ENCODE measurements at places on chromosomes 1 and 21.

DNA sequence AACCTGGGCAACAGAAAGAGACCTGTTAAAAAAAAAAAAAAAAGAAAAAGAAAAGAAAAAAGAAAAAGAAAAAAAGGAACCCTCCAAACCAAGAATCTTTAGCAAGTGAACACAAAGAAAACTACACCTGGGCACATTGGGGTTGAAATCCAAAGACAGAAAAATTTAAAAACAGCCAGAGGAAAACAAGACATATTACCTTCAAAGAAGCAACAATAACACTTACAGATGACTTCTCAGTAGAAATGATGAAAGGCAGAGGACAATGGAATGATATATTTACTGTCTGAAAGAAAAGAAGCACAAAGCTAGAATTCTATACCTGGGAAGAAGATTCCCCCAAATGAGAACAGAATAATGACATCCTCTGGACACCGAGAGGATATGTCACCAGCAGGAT lies 2.7 kb upstream of the KRTAP10-1 start:
- DNase-seq: no peak

GRCh38 chr1:235646463-235646862 lies 3.1 kb downstream of the GNG4 start:
- DNase-seq: no peak

GRCh38 chr1:36257375-36257767 lies 33.1 kb downstream of the THRAP3 start:
- no peak for DNase-seq

GRCh38 chr1:226954777-226955176 lies 14.7 kb downstream of the COQ8A start:
- no peak for DNase-seq

GRCh38 chr21:41166884-41167283 lies 1.1 kb upstream of the BACE2 start:
- DNase-seq: no peak

DNA sequence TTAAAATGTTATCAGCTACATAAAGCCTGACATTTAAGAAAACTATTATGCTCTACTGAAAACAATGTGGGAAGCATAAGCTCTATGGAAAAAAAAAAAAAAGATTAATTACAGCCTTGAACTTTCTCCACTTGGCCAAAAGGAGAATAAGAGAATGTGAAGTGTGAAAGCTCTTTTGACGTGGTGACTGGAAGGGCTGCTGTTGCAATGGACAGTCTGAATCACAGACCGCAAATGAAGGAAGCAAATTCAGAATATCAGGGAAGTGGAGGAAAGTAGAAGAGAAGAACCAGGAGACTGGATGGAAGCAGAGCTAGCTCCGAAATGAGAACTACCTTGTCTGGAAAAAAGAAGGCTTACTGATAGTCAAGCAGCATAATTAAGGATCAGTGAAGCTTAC lies 106.8 kb downstream of the AK5 start:
- DNase-seq: no peak

- no peak for DNase-seq
Measured at GRCh38 chr21:38793926-38794713, 11.6 kb upstream of the ETS2 start.

DNA sequence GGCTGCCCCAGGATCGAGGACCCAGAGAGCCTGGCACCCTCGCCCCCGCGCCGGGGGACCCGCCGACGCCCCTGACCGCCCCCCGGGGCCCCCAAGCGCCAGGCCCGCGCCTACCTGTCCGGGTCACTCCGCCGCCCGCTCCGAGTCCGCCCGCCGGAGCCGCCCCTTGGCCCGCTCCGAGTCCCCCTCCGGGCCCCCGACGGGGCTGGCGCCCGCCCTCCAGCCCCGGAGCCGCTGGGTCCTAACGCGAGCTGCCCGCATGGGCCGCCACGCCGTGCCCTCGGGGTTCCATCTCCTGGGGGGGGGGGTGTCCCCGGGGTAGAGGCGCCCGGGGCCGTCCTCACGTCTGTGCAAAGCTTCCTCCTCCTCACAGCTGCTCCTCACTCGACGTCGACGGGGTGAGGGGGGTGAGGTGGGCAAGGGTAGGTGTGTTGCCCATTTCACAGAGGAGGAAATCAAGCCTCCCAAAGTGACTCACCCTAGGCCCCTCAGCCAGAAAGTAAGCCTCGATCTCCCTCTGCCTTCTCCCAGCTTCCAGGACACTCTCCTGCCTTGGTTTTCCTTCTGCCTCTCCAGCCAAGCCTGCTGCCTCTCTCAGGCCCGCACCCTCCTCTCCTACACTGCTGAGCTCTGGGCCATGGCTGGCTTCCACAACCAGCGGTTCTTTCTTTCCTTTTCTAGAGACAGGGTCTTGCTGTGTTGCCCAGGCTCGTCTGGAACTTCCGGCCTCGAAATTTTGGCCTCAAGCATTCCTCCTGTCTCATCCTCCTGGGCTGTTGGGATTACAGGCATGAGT lies at the start of gene MFAP2:
MFAP2 (minus strand) TSS at position 148 of the 796 bp plus-strand sequence. CDS start 2,347 bp downstream, outside the sequence.
- DNase-seq: no peak

DNA sequence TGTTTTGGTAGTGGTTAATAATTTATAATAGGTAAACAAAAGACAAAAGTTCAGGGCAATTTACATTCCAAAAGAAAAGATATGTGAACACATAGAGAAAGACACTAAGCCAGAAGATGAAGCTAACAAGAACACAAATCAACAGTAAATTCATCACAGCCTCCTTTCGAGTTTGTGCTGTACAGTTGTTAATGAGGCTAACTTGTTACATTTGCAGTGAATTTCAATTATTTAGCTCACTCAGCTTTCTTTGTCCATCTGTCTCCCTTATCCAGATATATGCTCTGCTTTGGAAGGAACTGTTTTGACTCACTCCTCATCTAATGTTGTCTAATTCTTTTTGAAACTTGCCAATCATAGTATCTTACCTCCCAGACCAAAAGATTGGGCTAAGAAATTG lies 423.3 kb upstream of the OLFM3 start:
- no peak for DNase-seq

- DNase-seq: no peak
Measured at GRCh38 chr1:28306301-28306949, 22.4 kb upstream of the MED18 start.

- DNase-seq: no peak
Measured at GRCh38 chr1:226951286-226952117, 11.4 kb downstream of the COQ8A start.

GRCh38 chr1:50175719-50176639 lies 67.3 kb downstream of the ELAVL4 start:
- DNase-seq: no peak

DNA sequence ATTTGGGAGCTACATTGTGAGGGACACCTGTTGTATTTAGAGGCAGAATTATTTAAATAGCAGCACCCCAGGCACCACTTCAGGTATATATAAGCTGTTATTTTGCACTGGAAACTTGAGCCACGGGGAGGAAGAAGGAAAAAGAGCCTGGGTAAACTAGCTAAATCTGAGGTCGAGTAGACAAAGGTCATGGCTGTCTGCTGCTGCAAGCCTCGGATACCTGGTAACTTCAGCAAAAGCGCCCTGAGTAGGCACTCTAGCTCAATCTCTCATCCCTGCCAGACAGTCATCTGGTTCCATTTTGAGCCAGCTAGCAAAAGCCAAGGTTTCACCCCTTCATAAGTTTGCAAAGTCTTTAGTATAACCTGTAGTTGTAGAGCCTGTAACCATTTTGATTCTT lies 101.9 kb upstream of the ZNF644 start:
- DNase-seq: no peak

GRCh38 chr21:27700974-27701614 lies 734.2 kb upstream of the ADAMTS5 start:
- peak; percentile 14 for DNase-seq

DNA sequence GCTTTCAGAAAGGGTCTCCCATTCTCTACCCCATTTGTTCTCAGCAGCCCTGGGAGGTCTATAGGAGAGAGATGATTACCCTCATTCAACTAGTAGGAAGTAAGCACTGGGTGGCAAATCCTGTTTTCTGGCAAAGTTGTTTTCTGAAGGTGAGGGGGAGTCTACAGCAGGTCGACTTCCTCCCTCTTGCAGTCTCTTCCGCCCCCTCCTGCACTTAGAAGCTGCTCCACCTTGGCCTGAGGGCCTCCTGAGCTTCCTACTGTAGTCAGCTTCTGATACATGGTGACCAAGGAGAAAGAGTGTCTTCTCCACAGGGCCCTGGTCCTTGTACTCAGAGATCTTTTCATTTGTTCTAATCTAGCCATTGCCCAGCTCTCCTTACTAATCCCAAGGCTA lies 93.1 kb downstream of the RGL1 start:
- DNase-seq: no peak

DNA sequence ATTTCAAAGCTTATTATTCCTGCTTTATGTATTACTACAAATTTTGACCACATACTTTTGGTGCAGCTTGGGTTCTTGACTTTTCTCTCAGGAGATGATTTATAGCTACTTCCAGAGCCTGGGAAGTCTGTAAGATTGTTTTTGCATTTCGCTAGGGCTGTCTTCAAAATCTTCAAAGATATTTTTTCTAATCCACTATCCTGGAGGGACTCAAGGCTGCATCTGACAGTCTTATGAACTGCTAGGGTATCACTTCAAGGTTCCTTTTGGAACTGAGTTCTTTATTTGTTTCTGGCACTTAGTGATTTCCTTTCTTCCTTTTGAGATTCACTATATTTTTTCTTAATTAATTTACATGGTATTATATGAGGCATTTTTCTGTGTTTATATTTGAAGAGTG lies 90.0 kb upstream of the LYPLAL1 start:
- no peak for DNase-seq

- no peak for DNase-seq
Measured at GRCh38 chr1:234062166-234062565, 157.7 kb downstream of the SLC35F3 start.

GRCh38 chr1:168892931-168893330 lies 163.9 kb upstream of the DPT start:
- DNase-seq: no peak

DNA sequence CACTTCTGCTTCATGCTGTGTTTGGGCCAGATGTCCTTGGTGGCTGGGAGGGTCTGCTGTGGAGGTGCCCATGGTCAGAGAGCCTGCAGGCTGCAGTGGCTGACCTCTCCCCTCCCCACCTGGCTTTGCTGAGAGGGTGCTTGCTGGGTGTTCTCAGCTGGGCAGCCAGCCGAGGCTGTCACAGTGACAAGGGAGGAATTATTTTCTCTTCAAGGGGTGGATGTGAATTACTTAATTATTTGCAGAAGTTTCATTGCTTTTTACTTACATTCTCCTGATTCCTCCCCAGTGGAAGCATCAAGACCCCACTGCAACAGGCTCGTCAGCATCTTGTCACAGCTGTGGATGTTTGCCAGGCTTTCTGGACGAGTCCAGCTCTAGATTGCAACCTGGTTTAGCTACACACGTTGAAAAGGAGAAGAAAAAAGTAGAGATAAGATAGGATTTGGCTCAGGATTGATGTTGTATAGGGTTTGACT lies 70.3 kb downstream of the GALNT2 start:
- DNase-seq: no peak

DNA sequence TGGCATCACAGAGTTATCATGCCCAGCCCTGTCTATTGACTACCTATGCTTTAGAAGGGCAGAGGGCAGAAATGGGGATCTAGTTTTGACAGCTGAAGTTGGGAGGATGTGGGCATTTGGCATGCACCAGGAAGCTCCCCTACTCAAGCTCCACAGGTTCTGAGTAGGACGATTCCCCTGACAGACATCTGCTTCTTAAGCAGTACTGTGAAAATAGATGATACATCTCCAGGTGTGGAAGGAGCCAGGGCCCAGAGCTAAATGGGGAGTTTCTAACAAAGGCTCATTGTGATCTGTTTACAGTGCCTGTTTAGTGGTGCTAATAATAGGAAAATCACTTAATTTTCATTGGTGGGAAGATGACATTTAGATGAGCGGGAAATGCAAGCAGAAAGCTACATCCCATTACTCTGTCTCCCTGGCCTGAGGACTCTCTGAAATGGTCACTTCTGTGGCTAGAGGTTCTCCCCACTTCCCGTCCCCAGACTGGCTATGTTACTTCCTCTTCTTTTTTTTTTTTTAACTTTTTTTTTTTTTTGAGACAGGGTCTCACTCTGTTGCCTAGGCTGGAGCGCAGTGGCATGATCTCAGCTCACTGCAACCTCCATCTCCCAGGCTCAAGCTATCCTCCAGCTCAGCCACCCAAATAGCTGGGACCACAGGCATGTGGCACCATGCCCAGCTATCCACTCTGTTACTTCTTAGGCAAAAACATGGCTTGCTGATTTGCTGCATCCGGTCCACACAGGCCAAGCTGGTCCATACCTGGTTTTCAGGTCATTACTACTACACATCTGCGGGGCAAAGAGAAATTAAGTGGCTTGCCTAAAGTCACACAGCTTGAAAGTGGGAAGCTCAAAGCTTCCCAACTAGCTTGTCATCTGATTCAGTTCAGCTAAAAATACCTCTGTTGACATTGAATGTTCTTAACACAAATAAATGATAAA lies 23.2 kb upstream of the CNIH3 start:
- no peak for DNase-seq

DNA sequence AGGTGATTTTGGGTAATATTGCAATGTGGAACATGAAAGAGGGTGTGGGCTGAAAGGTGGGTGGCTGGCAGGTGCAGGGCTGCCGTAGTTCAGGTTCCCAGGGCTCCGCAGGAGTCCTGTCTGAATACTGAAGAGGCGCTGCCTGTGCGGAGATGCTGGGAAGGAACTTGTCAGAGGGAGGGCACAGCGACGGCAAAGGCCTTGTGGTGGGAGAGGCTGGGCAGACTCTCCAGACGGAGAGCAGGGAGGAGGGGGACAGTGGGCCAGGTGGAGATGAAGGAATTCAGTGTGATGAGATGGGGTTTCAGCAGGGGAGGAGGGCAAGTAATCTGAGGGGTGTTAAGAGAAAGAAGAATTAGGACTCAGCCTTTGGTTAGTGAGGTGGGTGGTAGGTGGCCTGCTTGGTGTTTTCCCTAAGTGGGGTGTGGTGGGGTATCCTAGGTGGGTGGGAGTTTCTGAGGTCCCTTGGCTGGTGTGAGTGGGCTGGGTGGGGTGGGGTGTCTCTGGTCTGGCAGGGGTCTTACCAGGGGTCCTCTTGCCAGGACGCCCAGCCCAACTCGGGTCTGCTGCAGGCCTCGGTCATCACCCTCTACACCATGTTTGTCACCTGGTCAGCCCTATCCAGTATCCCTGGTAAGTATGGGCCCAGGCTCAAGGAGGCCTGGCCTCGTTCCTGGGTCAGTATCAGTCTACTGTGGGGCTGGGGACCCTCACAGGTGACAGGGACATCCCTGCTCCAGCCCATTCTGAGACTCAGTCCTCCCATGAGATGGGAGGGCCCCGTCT lies 15.6 kb downstream of the SERINC2 start:
- no peak for DNase-seq

- DNase-seq: no peak
Measured at GRCh38 chr1:85030536-85030935, 17.8 kb downstream of the MCOLN3 start.
